ENCODE measurements at places on chromosomes 7 and 10.

- no peak for DNase-seq
Observed at GRCh38 chr7:114787556-114787955, 134.3 kb upstream of the MDFIC start.

GRCh38 chr7:131610007-131610406 is 53.6 kb upstream of the PODXL start:
- DNase-seq: no peak

DNA sequence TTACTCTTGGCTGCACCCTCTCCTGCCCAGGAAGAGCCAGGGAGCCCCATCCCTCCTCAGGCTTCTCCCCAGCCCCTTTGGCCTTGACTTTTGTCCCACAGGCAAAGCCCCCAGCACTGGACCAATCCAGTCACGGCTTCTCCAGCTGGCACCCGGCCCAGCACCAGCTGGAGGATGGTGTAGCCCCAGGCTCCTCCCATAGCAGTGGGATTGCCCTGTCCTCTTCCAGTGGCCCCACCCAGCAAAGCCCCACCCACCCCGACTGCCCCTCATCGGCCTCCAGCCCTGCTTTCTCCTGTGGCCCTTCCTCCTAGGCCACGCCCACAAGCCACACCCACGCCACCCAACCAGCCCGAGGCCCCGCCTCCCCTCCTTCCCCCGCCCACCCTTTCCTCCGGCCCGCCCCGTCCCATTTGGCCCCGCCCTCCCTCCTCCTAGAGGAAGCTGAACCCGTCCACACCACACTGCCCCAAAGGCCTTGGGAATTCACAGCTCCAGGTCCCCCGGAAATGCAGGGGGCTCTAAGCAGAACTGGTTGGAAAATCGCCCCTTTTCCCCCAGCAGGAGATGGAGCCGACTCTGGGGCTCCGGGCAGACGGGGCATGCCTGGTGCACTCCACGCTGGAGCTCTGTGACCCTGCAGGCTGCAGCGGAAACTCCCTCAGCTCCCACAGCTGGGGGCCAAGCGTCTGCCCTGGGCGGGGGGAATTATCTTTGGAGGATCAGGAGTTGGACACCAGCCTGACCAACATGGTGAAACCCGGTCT is 25.2 kb downstream of the GET4 start:
- DNase-seq: peak; percentile 64

DNA sequence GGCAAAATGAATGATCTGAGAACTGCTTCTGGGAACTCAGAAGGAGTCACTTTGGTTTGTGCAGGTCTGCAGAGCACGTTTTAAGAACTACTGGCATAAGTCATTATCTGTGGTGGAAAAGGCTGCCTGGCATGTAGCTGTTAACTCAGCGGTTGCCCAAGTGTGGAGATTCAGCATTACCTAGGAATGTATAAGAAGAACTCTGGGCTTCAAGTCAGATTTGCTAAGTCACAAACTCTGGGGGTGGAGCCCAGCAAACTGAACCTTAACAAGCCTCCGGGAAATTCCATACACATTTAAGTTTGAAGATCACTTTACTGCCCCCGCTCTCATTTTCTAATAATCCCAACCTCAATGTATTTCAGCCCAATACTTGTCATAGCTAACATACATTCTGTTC is 31.1 kb downstream of the PLXDC2 start:
- no peak for DNase-seq

GRCh38 chr7:102119213-102119651 is 167.4 kb upstream of the SH2B2 start:
- no peak for DNase-seq

GRCh38 chr10:51879238-51879637 is 179.8 kb upstream of the CSTF2T start:
- DNase-seq: no peak

GRCh38 chr7:64628192-64628591 is 37.7 kb upstream of the ZNF107 start:
- DNase-seq: no peak

GRCh38 chr7:99420986-99421385 is 12.2 kb downstream of the BUD31 start:
- DNase-seq: no peak

GRCh38 chr7:22864855-22865601 is 42.4 kb upstream of the TOMM7 start:
- no peak for DNase-seq

GRCh38 chr7:116525298-116525912 is 569 bp downstream of the CAV1 start:
- peak; percentile 46 for DNase-seq

DNA sequence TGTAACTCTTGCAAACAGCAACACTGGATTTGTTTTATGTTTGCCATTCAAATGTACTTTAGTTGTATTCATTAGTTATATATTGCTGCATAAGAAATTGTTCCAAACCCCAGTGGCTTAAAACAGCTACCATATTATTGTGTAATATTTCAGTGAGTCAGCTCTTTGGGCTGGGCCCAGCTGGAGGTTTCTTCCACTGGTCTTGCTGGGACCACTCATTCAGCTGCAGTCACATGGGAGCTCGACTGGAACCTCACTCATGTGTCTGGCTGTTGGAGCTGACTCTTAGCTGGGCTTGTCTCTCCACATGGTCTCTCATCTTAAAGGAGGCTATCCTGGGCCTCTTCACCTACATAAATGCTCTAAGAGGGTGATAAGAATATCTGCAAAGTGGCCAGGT is 23.2 kb upstream of the PIP4K2A start:
- DNase-seq: no peak

DNA sequence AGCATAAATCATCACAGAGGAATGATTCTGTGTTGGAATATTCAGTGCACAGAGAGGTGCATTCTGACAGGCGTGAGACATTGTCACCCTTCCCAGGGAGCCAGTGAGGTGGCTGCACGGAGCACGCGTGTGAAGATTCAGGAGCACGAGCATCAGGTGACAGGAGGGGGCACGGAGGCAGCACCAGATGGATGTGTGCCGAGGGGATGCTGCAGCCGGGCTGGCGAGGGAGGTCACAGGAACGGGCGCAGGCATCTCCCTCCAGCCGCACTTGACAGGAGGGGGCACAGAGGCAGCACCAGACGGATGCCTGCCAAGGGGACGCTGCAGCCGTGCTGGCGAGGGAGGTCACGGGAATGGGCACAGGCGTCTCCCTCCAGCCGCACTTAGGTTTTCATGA is 66.5 kb downstream of the DIP2C start:
- no peak for DNase-seq

- DNase-seq: no peak
Observed at GRCh38 chr7:1787241-1787640, 117.2 kb downstream of the ELFN1 start.

- DNase-seq: peak; percentile 67
Observed at GRCh38 chr7:107742678-107743566, 1.0 kb upstream of the CBLL1 start.

DNA sequence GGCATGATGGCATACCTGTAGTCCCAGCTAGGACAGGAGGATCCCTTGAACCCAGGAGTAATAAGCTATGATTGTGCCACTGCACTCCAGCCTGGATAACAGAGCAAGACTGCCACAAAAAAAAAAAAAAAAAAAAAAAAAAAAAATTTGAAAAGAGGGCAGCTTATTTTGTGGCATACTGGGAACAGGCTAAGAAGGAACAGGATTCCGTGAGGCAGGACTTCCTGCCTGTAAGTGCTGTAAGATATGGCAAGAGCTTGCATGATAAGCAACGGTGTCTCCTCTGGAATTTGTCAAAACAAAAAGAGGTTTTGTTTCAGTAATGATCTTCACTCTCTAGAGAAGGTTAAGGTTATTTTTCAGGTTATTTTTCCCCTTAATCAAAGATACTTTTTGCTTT is 101.1 kb downstream of the ABCC2 start:
- DNase-seq: no peak

GRCh38 chr7:123355576-123356190 is 155.9 kb upstream of the SLC13A1 start:
- no peak for DNase-seq

GRCh38 chr7:45192621-45193041 is 35.0 kb downstream of the RAMP3 start:
- DNase-seq: no peak

- DNase-seq: no peak
Observed at GRCh38 chr7:152142976-152143595, 117.6 kb downstream of the GALNT11 start.
